Prostate gland (tissue), 2 donors: ENCODE measurements at places on chromosomes 5 and 9. TPM values are rescaled to one million over a fixed set of nuclear protein-coding genes. Genes with fewer than 3 reads are reported as not detected.
A peak's percentile ranks its signal among the peaks of the same experiment; 100 is the strongest.

- DNase-seq, result no peak
Observed at GRCh38 chr5:102279711-102280110, 16.4 kb downstream of the SLCO4C1 start.

The ADGRV1 gene
- total RNA-seq, result 20.9 TPM

DNA sequence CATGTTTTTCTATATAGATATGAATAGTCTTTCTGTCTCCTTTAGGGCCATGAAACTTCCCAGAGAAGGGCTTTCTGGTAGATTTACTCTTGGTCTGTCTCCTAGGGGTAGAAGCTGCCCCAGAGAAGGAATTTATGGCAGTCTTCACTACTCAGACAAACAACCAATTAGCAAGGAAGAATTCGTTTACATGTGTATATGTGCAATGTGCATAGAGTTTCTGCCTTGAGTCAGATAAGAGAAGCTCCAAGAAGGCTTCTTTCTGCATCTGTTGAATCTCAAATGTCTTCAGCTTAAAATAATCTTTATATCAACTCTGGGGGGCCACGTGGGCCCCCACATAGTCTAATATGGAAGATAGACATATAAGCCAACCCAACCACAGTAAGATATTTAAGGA, 7.6 kb upstream of the CLINT1 start:
- no peak for DNase-seq

- no peak for DNase-seq
Observed at GRCh38 chr9:121783521-121784507, 132.4 kb downstream of the DAB2IP start.

DNA sequence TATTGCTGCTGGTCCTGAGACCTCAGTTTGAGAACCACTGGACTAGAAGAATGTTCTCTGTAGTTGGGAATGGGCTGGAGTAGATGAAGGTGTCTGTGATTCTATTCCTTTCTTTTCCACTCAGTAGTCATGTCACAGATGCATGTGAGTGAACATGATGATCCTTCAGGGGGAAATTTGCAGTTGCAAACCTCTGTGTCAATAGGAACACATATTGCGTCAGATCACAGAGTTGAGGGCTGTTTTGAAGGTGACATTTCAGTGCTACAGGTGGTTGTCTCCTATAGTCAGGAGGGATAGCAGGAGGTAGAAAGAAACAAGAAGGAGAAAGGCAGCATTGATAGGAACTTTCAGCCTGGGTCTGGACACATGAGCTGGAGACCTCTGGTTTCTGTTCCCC, 239.3 kb downstream of the ARHGEF28 start:
- no peak for DNase-seq

The HAPLN1 gene
- not detected for total RNA-seq

The PDE6A gene
- not detected for total RNA-seq

The SPATA31A3 gene
- total RNA-seq, result not detected

The LVRN gene
- not detected for total RNA-seq

DNA sequence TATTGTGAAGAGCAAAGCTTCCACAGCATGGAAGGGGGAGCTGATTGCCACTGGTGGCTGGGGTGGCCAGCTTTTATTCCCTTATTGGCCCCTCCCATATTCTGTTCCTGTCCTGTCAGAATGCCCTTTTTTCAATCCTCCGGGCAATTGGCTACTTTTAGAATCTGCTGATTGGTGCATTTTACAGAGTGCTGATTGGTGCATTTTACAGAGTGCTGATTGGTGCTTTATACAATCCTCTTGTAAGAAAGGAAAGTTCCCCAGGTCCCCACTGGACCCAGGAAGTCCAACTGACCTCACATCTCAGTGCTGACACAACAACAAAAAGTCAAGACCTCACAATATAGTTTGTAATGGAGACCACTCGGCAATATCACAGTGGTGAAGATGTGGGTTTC, 195.0 kb downstream of the SPATA31A6 start:
- DNase-seq, result no peak

DNA sequence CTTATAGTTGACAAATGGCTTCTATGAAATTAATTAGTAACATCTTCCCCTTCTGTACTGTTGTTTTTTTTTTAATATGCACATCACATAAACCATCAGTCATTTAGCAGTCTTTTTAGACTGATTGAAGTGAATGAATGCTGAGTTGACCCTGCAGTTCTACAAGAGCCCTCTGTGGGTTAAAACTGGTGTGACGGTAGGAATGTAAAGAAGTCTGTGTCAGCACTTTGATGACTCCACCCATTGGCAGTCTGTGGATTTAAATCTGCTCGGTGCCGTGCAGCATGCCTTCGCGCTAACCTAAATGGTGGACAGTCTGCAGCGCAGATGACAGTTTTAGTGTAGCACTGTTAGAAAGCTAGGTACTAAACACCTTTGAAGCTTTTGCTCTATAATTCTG, 3.1 kb downstream of the GTF3C4 start:
- DNase-seq, result no peak

The VDAC1 gene
- 142 TPM for total RNA-seq

- DNase-seq, result no peak
Observed at GRCh38 chr5:54718656-54719055, 201.1 kb downstream of the SNX18 start.

GRCh38 chr5:97097326-97098230, 44.8 kb downstream of the LIX1 start:
- DNase-seq, result no peak

The FKBP15 gene
- 25.7 TPM for total RNA-seq

- DNase-seq, result no peak
Observed at GRCh38 chr5:33037076-33037475, 326.0 kb downstream of the NPR3 start.

- no peak for DNase-seq
Observed at GRCh38 chr5:159106569-159107282, 7.0 kb upstream of the EBF1 start.

DNA sequence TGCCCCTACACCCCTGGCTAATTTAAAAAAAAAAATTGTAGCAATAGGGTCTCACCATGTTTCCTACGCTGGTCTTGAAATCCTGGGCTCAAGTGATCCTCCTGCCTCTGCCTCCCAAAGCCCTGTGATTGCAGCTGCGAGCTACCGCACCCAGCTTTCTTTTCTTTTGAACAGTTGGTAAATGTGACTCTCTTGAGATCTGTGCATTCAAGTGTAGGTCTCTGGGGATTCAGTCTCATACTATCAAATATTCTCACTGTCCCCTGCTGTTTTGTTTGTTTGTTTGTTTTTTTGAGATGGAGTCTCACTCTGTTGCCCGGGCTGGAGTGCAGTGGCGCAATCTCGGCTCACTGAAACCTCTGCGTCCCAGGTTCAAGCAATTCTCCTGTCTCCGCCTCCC, 42.3 kb upstream of the CXXC5 start:
- DNase-seq, result no peak

GRCh38 chr5:14516901-14517300, 64.7 kb upstream of the OTULINL start:
- DNase-seq, result no peak

DNA sequence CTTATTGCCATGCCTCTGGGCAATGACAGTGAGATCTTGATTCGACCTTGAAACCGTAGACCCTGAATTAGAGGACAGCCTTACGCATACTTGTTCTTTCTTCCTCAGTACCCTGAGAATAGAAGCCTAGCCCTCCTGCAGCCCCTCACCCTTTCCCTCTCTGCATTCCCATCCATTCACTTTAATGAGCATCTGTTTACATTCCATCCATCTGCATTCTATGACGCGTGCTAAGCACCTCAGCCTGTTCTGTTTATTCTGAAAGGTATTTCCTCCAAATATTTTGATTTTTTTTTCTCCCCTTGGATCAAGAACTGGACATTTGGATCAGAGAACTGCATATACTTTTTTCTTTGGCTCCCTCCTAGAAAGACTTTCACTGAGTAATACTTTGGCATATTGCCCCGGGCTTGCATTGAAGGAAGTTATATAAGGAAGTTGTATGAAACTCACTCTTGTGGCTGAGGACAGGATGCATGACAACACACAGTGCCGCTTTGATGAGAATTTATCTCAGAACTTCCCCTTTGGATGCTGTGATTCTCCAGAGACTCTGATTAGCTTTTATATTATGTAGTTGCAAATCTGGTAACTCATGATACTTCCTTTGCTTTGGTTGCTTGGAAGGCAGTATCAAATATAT, 15.7 kb downstream of the TMEM8B start:
- peak; percentile 83 for DNase-seq

DNA sequence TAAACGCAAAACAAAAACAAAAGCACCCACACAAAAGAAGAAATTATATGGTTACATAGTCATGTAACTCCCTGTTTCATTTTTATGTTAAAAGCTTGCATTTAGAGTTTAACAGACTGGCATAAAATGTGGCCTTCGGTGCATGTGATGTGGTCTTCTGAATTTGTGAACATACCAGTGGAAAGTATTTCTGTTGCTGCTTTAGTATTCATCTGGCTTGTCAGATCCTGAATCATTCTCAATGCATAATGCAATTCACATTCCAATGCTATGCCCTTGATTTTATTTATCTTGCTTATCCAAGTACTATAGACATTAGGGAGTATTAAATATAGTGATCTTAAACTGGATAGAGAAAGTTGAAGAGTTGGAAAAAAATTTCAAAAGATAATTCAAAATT, 740.2 kb upstream of the ZNF608 start:
- no peak for DNase-seq

The UBE2QL1 gene
- total RNA-seq, result 2.5 TPM

GRCh38 chr9:95286151-95286550, 31.4 kb downstream of the FANCC start:
- DNase-seq, result no peak

GRCh38 chr5:122999947-123000563, 36.5 kb downstream of the PPIC start:
- DNase-seq, result no peak

GRCh38 chr9:23682352-23682751, 143.7 kb downstream of the ELAVL2 start:
- no peak for DNase-seq

DNA sequence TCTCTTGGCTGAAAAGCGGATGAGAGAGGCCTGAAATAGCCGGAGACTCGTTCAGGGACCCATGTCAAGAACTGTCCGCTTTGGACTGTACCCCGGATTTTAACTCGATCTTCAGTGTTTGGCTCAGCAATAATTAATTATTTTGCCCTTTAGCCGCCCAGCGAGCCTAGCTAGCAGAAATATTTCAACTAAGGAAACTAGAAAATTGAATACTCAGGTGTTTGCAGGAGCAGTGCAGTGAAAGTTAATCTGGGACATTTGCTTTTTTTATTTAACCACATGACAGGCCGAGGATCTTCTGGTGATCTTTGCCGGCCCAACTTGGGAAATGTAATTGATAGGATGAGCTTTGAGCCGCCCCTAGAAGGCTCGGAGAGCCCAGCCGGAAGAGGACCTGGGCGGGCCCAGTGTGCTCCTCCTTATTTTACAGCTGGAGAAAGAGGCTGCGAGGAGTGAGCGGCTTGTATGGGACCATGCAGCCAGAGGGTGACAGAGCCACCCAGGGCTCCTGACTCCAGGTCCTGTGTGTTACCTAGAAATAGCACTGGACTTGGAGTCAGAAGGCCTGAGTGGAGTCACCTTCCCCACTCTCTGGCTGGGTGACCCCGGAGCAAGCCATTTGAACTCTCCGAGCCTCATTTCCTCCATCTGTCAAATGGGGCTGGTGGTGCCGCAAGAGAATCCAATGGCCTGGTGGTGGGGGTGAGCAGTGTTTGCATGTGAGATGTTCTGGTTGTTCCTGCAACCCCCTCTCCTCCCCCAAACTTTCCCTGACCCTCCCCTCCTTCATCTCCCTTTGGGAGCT, 2.4 kb downstream of the PPARGC1B start:
- DNase-seq, result peak; percentile 35

GRCh38 chr5:83401775-83402174, 69.8 kb upstream of the VCAN start:
- DNase-seq, result no peak

DNA sequence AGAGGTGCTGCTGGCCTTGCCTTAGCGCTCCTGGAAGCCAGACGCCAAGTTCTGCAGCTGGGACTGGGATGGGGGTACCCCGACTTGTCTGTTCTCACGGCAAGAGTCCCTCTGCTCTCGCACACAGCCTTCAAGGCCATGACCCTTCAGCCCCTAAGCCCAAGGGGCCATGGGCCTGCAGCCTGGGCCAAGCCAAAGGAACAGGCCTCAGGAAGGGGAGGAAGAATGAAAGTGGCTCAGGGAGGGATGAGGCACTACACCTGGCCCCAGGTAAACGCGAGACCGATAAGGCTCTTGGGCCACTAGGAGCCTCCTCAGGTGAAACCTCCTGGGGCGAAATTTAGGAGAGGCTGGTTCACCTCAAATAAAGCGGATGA, 3.9 kb downstream of the EBF1 start:
- DNase-seq, result no peak

DNA sequence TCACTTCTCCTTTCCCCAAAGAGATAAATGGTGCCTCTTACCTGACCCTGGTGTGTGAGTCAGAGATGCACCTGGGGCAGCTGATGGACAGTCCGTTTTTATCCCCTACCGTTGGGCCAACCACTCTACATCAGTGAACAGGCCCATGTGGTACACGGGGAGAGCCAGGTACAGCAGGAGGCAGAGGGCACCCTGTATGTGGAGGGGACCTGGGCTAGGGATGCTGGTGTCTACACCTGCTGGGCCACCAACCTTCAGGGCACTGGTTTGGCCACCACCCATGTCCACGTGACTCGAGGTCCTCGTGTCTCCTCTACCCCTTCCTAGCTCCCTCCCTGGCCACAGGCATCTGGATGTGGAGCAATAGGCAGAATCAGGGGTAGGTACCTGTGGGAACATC, 22.7 kb upstream of the ANXA6 start:
- DNase-seq, result no peak

The SPINK4 gene
- total RNA-seq, result not detected

DNA sequence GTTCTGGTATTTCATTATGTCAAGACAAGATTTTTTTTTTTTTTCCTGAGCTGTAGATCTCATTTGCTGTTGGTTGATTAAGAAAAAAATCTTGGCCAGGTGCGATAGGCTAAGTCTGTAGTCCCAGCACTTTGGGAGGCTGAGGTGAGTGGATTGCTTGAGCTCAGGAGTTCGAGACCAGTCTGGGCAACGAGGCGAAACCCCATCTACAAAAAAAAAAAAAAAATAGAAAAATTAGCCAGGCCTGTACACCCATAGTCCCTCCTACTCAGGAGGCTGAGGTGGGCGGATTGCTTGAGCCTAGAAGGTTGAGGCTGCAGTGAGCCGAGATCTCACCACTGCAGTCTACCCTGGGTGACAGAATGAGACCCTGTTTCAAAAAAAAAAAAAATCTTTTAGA, 12.2 kb downstream of the CDC42SE2 start:
- DNase-seq, result no peak

- no peak for DNase-seq
Observed at GRCh38 chr5:93328833-93329232, 252.2 kb downstream of the NR2F1-AS1 start.

The SEMA6A gene
- 12.8 TPM for total RNA-seq

GRCh38 chr5:12313602-12314001, 409.4 kb upstream of the CTNND2 start:
- no peak for DNase-seq

GRCh38 chr5:118279540-118280294, 708.6 kb downstream of the DTWD2 start:
- DNase-seq, result no peak

The NRG2 gene
- total RNA-seq, result 11.1 TPM

- DNase-seq, result no peak
Observed at GRCh38 chr9:108117795-108118194, 628.2 kb upstream of the KLF4 start.
